CD4-positive, alpha-beta T cell treated with Interleukin-4 for 4 hours (primary cell): ENCODE measurements at places on chromosomes 11 and 22.
A peak's percentile ranks its signal among the peaks of the same experiment; 100 is the strongest.

DNA sequence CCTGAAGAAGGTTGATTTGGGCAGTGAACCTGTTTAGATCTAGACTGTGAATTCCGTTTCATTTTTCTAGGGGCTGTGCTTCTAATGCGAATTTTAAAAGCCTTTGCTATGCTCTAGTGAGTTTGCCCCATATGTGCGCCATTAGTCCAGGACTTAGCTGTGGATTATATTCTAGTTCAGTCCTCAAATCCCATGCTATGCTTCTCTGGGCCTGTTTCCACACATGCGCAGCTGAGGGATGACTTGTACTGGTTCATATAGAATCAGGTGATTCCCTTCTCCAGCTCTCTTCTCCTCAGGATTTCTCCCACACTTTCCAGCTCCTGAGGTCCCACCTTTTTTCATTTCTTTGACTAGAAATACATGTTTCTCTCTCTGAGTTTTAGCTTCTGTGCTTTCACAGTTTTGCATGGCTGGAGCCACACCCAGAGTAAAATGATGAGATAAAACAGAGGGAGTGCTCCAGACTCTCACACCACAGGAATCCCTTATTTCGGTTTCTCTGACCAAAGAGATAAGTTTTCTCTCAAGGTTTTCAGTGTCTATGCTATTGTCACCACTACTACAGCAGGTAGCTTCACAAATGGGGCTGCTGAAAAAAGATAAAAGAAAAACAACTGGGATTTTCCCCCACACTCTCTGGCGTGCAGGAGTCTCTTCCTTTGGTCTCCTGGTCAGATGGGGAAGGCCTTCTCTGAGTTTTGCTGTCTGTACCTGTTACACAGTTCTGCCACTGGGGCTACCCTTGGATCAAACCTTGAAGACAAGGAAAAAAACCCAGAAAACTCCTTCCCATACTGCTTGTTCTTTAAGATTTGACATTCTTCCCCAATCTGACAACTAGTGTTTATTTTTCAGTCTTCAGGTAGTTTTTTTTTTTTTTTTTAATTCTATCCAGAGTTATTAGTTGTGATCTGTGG is 96.2 kb upstream of the TEAD1 start:
- DNase-seq, result no peak

DNA sequence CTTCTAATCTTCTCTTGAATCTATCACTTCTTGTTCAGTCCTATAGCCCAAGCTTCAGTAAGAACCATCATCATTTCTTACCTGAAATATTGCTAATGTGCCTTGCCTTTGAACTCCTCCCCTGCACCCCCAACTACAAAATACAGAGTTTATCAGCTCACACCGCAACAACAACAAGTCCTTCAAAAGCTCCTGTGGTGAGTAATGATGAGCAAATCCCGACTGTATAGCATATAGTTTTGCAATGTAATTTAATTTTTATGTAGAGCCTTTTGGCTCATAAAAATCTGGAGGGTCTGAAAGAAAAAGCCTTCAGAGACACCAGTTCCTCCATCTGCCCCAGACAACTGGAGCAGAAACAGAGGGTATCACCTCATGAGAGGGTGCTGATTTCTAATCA is 124.7 kb downstream of the ARHGAP32 start:
- no peak for DNase-seq

DNA sequence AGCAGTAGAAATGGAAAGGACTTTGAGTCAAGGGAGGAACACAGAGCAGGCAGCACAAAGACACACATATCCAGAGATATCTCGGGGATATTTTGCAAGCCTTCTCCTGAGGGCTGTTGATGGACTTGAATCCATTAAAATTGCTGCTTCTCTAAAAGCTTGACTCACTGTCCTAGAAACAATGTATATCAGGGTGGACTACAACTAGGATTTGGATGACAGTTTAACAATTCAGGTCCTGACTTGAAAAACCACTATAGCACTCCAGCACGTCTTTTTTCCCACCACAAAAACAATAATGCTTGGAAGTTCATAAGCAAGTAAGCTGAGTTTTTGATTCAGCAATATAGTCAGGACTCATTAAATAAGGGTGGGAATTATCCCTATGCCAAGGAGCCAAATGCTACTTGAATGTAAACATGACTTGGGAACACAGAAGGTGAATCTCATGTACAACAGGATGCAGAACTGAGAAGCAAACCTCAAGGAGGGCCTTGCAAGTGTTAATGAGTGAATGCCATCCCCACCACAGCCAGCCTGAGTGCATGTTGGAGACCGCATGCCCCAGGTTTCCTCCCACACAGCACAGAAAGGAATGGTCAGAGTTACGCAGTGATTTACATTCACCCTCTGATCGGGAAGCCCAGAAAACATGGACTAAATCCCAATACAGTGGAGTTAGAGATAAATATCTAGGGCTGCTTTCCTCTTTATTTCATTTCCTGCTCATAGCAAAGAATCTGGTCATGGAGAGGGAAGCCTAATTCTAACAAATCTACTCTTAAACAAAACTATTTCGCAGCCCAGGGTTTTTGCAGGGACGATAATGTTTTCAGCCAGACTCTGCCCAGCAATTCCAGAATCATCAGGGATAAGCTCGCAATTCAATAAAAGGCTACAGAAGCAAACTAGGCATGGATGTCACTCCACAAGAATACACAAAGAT is 98.4 kb upstream of the OR9G4 start:
- DNase-seq, result no peak

- DNase-seq, result no peak
These were observed 124.9 kb downstream of the C11orf58 start for GRCh38 chr11:16863389-16863788.

DNA sequence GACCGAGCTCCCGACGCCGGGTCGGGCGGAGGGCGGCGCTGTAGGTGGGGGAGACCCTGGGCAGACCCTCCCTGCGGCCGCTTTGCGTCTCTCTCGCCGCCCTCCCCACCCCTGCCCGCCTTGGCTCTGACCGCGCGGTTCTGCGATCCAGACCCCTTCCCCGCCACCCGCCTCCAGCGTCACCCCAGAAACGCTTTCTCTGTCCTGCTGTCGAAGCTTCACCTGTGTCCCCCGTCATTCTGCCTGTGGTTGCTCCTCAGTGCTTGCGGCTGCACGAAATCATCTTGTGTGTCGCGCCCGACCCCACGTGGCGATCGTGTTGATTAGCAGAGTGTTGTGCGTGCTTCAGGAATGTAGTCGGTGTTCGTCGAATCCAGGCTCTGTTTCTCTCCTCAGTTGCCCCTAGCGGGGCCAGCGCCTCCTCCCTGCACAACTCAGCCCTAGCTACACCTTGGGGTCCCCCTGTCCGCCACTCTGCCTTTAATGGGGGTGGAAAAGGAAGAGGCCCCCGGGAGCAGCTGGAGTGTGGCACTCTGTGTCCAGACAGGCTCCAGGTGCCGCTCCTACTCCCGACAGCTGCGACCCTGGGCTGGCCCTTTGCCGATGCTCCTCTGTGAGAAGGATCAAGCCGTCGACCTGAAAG is 851 bp downstream of the PTDSS2 start:
- DNase-seq, result peak; percentile 81

DNA sequence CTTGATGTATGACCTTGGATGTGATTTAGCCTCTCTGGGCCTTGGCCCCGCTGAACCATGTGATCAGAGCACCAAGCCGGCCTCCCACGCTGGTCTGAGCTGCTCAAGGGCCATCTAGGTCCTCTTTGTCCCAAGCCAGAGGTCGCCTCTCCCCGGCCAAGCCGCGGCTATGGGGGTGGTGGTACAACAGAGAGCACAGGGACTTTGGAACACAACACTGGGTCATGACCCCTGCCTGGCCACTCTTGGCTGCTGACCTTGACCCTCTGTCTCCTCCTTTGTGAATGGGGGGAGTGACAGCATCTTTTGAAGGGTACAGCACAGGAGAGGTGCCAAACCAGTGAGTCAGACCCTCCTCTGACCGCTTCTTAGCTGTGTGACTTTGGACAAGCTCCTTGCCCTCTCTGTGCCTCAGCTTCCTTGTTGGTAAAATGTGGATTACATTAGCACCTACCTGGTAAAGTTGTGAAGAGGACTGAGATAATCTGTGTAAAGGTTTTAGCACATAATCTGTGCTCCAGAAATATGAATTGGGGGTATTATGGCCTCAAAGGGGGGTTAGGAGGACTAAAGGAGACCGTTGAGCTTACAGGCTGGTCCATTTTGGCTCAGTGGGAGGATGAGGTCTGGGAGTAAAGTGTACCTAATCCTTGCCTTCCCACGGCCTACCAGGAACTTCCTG is 4.7 kb downstream of the SCYL1 start:
- DNase-seq, result no peak

DNA sequence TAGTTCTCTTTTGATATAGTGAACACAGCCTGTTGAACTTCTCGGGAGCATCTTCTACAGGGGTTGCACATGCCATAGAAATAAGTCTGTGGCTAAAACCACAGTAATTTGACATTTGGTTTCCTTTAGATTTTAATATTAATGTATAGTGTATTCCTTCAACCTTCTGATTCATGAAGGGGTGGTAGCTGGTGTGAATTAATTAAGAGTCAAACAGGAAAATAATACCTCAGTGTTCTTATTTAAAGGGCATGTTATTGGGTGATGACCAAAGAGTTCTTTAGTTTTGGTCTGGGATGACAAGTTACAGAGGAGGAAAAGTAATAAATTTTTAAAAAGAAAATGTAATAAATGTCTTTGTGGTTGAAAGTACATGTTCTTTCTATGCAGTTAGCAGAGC is 86.8 kb downstream of the PDHX start:
- no peak for DNase-seq

- no peak for DNase-seq
These were observed 36.0 kb downstream of the KCNQ1 start for GRCh38 chr11:2480874-2481220.

DNA sequence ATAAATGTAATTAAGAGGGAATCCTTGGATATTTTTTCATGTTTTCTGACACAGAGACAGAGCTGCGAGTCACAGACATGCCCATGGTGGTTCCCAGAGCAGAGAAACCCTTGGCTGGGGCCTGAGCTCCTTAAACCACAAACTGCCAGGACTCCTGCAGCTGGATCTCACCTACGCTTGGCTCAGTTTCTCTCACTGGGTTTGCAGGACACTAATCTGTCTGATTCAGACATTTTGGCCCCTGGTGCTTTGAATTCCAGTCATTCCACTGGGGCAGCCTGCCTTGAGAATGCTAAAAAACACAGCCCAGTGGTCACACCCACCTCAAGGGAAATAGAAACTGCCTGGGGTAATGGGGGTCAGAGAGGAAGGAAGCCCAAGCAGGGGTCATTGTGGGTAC is 122.6 kb downstream of the CCDC81 start:
- no peak for DNase-seq

GRCh38 chr22:23067023-23067650 is 3.2 kb upstream of the GNAZ start:
- DNase-seq, result no peak

DNA sequence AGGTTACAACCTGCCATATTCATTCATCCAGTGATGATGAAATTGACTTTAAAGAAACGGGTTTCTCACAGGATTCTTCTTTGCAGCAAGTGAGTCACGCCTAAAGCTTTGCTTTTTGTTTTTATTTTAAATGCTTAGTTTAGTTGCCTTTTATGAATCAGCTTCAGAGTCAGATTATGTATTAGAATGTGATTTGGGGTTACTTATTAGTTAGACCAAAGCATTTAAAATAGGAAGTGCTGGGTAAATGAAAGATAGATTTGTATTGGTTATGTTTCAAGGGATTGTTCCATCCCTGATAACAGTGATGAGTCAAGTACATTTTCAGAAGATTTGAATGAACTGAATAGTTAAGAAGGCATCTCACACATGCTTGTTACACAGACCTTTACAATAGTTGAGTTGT is 101.3 kb upstream of the GAL start:
- no peak for DNase-seq

GRCh38 chr11:132140056-132140455 is 769.6 kb downstream of the NTM start:
- DNase-seq, result no peak

DNA sequence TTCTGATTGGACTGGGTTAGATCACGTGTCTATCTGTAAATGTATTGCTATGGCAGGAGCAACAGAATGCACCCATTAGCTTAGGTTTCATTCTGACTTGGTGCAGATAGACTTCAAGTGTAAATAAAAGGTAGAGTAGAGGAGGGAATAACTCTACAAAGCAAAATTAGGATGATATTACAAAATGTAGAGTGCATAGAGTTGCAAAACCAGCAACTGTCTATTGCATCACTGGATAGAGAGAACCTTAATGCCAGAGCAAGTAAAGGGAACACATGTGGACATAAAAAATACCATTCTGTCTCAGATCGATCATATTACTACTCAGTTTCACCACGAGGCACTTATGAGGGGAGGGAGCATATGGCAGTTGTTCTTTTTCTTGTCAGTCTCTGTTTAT is 22.0 kb upstream of the CAT start:
- no peak for DNase-seq

DNA sequence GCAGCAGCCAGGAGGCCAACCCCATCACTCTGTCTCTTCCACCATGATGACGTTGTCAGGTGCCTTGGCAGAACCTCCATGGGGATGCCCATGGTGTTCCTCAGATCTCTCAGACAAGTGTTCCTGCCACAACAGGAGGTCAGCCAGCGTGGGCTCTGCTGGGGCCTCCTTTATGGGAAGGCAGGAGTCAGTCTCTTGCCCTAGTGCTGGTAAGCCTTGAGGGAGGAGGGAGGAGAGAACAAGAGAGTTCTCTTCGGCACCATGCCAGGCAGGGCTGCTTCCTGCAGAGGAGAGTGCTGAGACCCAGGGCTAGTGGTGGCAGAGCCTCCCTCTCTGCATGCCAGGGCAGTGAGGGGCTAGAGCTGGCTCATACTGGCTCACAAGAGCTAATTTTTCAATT is 32.5 kb downstream of the GNAZ start:
- DNase-seq, result no peak

DNA sequence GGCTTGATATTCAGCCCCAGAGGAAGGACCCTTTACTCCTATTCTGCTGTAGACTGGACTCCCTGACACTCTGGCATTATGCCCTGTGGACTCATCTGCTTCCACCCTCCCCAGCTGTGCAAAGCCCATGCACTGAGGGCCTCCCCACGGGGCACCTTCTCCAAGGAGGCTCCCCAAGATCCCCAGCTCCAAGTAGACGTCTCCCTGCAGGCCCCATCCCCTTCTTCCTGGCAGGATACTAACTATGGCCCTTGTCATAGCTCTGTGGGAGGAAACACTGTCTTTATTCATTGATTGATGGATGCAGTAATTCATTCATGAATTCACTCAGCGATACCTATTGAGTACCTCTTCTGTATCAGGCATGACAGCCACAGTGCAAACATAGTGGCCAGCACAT is 15.3 kb upstream of the APOL6 start:
- no peak for DNase-seq

DNA sequence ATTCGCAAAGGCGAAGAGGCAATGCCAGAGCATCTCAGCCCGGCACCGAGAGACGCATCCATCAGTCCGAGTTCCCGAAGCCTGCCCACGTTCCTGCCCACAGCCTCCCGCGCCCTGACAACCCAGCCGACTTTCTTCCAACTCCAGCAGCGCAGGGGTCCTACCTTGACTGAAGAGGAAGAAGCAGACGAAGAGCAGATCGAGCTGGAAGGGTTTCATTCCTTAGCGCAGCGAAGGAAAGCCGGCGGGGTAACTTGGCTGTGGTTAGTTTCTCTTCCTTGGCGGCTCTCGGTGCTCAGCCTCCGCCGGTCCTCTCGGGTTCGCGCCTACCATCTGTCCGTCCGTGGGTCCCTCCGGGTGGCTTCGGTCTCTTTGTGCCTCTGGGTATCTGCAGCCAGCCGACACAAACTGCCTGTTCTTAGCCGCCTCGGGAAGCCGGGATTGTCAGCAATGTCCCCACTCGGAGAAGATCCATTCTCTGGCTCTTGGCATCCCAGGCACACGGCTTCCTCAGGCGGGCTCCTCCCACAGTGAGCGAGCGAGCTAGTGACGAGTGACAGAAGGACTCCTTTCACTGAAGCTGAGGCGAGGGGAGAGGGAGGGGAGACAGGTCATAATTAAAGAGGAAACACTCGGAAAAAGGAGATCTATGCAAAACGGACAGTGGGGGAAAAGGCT is at the start of gene KIRREL3:
KIRREL3 (minus strand) TSS at position 480 of the 678 bp plus-strand sequence.
- no peak for DNase-seq
